ENCODE measurements at places on chromosomes 7 and 10.

DNA sequence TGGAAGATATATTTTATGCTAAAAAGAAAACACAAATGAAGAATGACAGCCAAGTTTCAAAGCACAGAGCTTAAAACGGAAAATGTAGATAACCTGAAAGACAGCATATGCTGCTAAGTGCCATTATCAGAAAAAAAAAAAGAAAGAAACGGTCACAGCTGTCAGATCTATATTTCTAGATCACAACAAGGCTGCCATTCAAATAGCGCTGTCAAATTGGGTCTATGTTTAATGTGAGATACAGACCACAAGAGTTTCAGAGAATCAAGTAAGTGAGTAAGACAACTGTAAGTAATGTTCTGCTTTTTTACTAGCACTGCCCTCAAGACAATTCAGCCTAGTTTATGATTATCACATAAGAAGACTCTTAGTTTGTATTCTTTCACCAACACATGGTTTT, 66.1 kb upstream of the RNF148 start:
- DNase-seq, result no peak

DNA sequence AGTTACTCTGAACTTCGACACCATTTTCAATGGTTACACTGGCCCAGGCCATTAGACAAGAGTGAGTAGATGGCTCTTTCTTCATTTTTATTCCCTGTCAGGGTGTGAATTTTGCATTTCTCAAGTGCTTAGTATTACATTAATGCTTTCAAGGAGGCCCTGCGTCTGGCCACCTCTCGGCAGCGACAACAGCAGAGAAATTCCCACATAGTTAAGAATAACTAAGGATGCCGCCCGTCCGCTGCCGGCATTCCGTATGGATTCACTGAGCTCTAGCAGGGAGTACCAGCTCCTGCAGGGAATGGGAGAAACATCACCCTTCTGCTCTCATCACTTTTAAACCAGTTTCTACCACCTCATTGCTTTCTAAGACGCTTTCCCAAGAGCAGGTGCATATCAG, 153.6 kb downstream of the TCERG1L start:
- no peak for DNase-seq

GRCh38 chr10:49407552-49408137, 11.8 kb upstream of the DRGX start:
- peak; percentile 92 for DNase-seq

- no peak for DNase-seq
Observed at GRCh38 chr10:5445006-5445405, 32.6 kb downstream of the NET1 start.

GRCh38 chr10:11795101-11795920, 27.8 kb upstream of the PROSER2 start:
- no peak for DNase-seq

DNA sequence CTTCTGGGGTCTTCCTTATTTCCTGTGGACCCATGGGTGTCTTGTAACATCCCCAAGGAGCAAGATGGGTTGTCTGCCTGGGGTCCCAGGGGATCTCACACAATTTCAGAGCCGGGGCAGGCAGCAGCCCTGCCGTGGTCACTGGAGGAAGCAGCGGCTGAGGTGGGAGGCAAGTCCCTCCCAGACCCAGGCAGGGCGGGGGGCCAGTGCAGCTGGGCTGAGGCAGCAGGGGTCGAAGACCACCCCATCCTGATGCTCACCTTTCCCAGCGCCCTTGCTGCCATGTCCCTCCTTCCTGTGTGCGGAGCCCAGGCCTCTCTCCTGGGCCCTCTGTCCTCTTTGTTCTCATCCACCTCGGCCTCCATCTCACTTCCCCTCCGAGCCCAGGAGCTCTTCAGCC, 583.0 kb upstream of the COBL start:
- no peak for DNase-seq

DNA sequence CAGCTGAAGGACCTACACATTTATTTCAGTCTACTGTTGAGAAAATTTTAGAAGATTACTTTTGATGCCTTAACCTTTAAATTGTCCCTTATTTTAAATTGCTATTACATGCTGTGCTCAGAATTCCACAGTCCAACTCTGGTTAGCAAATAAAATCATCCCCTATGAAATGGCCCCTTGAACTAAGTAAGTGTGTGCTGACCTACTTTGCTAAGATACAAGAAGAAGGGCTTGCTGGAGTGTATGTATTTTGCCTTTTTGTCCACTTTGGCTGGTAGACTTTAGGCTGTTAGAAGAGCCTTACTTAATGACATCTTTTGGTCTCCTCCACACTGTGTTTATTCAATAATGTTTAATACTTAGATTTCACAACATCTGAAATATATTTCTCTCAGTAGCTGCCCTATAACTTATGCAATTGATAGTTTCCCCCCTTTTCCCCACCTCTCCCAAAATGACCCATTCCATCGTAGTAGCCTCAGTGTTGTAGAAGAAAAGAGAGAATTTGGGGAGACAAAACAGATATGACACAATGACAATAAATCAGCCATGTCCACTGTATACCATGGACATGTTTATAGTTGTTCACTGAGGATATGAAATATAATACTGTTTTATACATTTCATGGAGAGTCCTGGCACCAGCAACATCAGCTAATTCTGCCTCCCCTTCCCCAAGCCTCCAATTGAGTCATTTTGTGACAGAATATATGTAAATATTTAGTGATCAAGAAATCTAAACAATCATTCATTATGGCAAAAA, 107.8 kb upstream of the ASAH2 start:
- no peak for DNase-seq

GRCh38 chr10:4008676-4009382, 223.8 kb upstream of the KLF6 start:
- DNase-seq, result no peak

- no peak for DNase-seq
Observed at GRCh38 chr10:27388761-27389399, 115.2 kb upstream of the RAB18 start.

GRCh38 chr10:18880530-18880929, 168.1 kb upstream of the MALRD1 start:
- no peak for DNase-seq

DNA sequence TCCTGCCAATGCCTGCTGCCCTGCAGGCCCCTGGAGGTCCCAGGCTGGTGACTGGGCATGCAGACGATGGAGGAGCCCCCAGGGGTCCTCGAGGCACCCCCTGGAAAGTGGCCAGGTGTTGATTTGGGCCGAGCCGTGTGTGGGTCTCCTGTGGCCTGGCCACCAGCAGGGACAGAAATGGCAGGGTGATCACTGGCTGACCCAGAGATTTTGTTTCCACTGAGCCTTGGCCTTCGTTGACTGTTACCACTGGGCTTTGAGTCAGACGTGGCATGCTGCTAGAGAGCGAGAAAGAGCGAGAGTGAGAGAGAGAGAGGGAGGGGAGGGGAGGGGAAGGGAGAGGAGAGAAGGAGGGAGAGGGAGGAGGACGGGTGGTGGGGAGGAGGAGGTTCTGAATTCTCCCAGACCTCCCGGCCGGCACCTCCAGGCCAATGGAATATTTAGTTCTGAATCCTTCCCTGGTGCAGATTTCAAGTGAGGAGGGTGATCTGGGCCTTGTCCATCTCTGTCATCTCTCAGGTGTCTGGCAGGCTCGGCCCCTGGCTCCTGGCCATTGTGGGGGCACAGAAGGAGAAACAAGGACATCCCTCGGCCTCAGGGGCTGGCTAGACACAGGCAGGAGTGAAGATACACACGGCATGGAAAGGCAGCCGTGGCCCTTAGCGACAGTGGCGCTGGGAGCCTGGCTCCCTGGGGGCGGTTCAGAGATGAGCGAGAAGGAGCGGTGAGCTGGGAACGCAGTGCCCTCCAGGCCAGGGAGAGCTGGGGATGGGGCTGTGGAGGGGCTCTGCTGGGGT, 58.2 kb downstream of the GLRX3 start:
- DNase-seq, result no peak

DNA sequence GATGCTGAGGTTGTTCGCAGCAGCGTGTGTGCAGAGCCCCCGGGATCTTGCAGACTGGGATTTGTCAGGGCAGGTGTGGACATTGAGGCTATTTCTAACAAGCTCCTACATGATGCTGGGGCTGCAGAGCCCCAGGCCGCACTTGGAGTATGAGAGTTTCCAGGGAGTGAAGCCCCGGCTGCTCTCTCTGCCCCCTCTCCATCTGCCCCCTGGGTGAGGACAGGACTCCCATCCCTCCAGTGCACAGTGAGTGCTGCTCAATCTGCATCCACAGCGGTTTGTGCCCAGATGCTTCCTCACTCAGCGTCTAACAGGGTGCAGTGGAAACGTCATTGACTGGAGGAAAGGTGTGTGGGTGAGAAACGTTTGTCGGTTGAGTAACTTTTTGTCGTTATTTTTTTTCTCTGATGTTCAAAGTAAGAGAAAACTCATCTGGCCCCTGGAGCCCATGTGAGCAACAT, 25.3 kb downstream of the IL2RA start:
- DNase-seq, result peak; percentile 57

GRCh38 chr10:13271552-13272163, 28.2 kb downstream of the PHYH start:
- no peak for DNase-seq

GRCh38 chr10:83542774-83543411, 596.4 kb upstream of the GHITM start:
- no peak for DNase-seq

DNA sequence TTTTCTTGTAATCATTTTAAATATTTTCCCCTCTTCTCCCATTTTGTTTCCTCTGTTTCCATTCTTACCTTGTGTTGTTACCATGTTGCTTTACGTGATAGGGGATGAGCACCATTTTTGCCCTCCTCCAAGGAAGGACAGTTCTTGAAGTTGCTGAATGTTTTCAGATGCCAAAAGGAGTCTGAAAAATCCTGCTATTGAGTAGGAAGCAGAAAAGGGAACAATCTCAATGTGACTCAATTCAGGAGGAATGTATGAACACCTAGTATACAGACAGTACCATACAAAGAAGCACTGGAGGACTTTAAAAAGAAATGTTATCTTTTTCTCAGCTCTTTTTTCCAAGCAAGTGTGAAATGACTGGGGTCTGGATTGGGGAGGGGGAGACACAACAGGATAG, 5.1 kb upstream of the NAMPT start:
- DNase-seq, result no peak

DNA sequence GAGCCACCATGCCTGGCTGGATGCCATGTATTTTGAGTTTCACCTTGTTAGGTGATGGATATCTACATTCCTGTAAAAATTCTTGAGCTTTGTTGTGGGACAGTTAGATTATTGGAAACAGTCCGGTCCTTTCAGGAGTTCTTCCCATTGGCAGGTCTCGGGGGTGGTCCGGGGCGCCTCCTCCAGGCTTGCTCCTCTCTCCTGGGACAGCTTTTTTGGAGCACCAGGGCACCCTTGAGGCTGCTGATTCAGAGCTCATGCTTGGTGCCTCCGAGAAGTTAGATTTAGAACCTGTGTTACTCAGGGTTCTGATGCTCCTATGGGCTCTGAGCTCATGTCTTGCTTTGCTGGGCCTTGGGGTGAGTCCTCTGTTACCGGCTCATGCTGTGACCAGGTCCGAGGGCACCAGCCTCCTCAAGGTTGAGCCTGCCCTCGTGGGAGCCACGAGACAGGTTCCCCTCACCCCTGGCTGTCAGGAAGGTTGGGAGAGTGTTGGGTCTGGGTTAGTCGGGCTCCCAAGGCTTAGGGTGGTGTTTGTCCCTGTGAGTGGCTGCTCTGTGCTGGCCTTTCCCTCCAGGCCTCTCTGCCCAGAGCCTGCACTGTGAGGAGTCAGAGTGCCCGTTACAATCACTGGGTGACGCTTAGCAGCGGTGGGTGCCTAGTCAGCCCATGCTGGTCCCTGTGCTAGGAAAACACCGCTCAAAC, 6.0 kb downstream of the SPRN start:
- peak; percentile 81 for DNase-seq

DNA sequence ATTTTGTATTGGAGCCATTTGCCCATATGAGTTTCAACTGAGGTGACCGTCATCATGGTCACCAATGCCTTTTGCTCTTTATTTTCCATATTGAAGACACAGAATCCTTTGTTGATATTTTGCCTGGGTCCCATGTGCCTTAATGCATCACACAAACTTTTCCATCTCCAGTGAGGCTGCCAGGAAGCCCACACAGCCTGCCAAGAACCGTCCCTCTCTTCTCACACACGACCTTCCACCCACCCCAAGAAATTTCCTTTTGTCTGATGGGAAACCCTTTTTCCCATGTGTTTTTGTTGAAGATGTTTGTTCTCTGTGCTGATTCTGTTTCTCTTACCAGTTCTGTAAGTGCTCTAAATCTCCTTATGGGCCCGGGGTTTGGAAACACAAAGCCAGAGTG, 168.9 kb downstream of the CSTF2T start:
- DNase-seq, result no peak

DNA sequence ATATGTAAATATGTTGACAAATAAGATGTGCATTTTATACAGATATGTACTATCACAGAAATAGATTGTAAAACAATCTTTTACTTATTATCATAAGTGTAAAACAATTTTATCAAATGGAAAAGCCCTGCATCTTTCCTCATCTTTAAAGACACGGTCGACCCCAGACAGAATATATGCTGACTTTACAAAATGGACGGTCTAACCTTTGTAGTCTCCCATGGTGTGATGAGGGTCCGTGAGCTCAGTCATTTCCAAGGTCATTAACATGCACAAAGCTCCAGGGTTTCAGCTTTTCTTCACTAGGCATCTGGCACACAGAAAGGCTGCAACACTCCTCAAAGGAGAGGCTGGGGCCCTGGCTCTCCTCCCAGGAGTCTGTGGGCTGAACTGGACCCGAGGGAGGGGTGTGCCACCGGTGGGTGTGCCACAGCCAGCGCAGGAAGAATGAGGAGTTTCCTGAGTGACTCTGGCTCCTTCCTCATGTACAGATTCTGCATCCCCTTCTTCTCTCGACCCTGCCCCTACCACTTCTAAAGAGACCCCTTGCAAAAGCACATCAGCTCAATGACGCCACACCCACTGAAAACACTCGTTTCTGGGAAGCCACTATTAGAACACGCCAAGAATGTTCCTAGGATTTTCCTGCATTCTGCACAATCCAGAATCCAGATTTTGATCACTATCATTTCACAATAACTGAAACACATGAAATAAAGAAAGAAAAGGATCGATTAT, 26.2 kb upstream of the ABLIM1 start:
- no peak for DNase-seq

- DNase-seq, result no peak
Observed at GRCh38 chr7:17022920-17023319, 141.1 kb upstream of the AGR3 start.

- no peak for DNase-seq
Observed at GRCh38 chr10:73816917-73817729, 5.7 kb upstream of the NDST2 start.

GRCh38 chr7:134476044-134476443, 17.1 kb upstream of the AKR1B1 start:
- no peak for DNase-seq

GRCh38 chr7:35448486-35448885, 194.6 kb upstream of the TBX20 start:
- DNase-seq, result no peak

DNA sequence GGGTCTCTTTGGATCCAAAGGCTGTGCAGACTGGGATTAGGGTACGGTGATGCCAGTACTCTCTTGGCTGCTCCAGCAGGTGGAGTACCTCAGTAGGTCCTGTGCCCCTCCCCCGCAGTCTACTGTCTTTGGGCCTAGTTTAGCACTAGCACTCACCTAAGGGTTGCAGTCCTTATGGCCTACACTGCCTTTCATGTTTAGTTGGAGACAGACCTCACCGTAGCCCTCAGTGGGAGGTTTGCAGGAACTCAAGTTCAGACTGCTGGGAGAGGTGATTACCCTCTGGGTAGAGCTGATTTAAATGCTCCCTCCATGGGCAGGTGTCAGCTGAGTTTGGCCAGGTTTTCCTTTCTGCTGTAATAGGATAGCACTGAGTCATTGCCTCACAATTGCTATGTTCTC, 210.8 kb upstream of the TMEM196 start:
- DNase-seq, result no peak

All from osteocyte (in vitro differentiated cells).